ENCODE measurements at places on chromosomes 1 and 21. TPM values are rescaled to one million over a fixed set of nuclear protein-coding genes. Genes with fewer than 3 reads are reported as not detected.

CD164L2 gene
- not detected for total RNA-seq

HFM1 gene
- total RNA-seq: not detected

DNA sequence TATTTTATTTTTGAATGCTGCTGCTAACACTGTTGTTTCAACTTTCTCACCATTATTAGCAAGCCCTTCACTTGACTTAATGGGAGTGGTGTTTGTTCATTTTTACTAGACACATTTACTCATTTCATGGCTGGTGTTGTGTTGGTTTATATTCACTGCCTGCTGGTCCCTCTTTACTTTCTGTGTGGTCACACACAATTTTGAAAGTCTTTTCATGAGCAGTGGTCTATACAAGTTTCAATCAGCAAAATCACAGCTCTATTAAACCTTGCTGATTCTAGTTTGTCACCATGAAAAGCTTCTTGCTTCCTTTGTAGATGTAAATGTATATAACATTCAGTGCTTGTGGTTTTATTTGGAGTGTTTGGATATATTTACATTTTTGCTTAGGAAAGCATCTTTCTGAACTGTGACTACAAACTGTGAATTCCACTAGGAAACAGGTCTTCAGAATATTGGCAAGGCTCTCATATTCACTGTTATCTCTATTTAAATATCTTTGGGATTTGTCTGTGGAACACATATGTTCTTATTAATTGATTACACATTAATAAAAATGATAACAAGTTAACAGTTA is 22.8 kb downstream of the ATP6V1G3 start:
- DNase-seq: no peak

DNA sequence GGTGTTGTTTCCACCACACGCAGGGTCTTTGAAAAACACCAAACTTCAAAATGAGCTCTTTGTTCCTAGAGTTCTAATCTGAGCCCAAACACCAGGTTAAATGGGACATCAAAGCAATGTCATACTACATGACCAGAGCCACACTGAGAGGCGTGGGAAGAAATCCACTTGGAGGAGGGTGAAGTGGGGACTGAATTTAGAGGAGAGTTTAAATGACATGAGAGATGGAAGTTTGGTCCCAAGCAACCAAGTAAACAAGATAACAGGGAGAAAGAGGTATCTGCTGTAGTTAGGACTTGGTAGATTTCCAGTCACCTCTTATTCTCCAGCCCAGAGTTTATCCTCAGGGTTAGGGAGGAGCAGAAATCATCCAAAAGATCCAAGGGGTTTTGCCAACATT is 290.9 kb upstream of the FAM78B start:
- DNase-seq: no peak

GRCh38 chr1:36847761-36848160 is 186.6 kb downstream of the GRIK3 start:
- no peak for DNase-seq

DNA sequence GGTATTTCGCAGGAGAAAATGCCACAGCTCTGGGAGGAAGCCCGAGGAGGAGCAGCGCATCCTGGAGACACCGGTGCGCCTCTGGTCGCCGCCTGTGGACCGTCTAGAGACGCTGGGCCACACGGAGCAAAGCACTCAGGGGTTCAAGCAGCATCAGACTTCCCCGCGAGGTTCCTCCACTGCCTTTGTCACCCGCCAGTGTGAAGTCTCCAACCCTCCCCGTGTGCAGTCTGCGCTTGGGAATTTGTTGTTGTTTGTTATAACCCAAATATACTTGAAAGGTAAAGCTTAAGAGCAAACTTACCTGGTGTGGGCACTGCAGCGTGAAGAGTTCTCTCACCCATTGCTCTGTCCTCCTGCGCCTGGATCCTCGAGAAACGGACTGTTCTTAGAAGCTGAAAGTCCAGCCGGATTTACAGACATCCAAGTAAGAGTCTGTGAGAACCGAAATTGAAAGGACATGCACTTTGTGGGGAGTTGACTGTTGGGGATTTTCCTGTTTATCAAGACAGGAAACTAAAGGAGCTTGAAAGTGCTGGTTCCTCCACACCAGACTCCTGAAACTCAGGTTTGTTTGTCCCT is at the start of gene GBP4:
Gene GBP4 (minus strand): TSS at position 452 of the 582 bp plus-strand sequence. CDS start 108 bp downstream, at position 344.
- no peak for DNase-seq

GRCh38 chr1:28812669-28813468 is 899 bp downstream of the OPRD1 start:
- peak; percentile 39 for DNase-seq

DNA sequence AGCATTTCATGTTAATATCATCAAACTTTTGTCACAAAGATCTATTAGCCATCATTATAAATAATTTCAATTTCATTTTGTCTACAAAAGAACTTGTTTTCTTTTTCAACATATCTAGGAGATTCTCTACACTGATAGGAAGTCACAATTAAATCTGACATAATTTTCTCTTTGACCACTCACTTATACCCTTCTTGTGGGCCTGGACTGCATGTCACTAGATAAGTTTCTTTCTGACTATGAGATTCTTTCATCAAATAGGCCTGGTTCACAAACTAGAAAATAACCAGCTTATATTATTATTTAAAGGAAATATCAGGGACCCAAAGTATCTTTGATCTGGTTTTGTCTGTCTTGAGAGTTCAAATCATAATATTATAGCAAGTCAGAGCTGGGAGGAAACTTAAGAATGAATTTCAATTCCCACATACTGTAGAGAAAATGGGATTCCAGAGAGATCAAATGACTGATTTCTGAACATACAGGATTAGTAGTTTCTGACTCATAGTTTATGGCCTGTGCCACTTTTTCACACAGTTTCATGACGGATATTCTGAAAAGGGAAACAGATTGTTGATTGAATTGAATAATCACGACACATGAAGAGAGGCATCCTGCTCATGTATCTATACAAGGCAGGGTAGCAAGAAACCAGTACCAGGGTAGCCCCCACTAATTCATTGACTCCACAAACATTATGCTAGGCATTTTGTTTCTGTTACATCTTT is 355.8 kb downstream of the GPATCH2 start:
- peak; percentile 49 for DNase-seq

DNA sequence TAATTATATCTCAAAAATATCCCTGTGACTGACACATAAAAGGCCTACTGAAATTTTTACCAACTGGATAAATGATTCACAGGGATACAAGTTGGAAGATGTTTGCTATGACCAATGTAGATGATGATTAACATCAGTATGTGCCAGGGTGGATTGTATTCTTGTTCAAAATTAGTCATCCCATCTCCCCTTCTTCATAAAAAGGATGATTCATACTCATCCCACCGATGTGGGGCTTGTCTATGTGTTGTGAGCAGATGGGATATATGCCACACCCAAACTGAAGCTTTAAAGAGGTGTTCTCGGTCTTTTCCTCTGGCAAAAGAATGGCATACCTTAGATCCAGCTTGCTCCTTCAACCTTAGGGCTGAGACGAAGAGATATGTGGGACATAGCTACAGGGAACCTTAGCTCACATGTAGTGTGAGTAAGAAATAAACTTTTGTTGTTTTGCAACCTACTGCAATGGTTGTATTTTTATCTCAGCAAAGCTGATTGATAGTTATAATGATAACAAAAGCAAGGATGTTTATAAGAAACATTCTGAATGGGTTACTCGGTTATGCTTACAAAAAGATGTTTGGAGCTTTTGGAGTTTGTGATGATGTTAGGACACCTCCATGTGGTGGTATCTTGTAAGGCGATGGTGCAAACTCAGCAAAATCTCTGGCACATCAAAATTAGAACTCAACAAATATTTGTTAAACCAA is 29.4 kb downstream of the SPATA17 start:
- peak; percentile 69 for DNase-seq

GRCh38 chr1:23593556-23594148 is 34.4 kb upstream of the ID3 start:
- DNase-seq: peak; percentile 56

DNA sequence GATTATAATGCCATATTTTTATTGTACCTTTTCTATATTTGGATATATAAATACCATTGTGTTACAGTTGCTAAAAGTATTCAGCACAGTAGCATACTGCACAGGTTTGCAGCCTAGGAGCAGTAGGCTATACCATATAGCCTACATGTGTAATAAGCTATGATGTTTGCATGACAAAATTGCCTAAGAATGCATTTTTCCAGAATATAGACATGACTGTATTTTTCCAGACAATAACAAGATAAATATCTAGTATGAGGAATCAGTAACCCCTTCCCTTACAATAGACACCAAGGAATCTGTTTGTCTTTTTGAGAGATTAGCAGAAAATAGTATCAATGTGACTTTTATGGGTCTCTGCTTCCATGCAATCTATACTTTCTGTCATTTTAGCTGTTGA is 228.6 kb downstream of the GRIK1 start:
- DNase-seq: no peak

DNA sequence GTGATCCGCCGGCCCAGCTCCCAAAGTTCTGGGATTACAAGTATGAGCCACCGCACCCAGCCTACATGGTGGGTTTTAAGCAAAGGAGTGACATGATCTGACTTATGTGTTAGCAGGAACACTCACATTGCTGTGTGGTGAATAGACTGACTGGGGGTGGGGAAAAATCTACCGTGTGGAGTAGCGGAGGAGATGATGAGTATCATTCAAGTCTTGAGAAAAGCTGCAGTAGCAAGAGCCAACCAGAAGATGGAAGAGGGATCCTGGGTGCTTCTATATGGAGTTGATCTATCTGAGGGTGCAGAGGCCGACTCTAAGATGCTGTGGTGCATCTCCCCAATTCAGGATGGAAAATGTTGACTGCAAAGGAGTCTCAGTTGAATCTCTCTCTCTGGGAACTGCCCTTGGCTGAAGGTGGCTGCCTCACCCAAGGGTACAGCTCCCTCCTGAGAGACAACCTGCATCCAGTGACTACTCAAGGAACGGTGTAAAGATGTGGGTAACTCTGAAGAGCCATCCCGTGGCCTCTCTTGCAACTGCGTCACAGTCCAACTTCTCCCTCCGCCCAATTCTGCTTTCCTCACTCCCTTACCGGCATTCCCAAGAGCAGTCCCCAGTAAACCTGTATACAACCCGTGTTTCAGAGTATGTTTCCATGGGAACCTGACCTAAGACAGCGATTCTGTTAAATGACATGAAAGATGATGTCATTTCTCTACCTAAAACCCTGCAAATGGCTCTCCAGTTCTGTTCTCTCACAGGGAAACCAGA is 7.4 kb upstream of the B3GALNT2 start:
- DNase-seq: no peak

- DNase-seq: no peak
Measured at GRCh38 chr1:27068922-27069321, 56.3 kb upstream of the TENT5B start.

- DNase-seq: no peak
Measured at GRCh38 chr1:39625462-39626273, 13.8 kb downstream of the HEYL start.

All from myocyte (in vitro differentiated cells).